ENCODE measurements at places on chromosomes 1 and 21.

- no peak for DNase-seq
Measured at GRCh38 chr1:89637496-89637895, 4.6 kb downstream of the LRRC8C start.

DNA sequence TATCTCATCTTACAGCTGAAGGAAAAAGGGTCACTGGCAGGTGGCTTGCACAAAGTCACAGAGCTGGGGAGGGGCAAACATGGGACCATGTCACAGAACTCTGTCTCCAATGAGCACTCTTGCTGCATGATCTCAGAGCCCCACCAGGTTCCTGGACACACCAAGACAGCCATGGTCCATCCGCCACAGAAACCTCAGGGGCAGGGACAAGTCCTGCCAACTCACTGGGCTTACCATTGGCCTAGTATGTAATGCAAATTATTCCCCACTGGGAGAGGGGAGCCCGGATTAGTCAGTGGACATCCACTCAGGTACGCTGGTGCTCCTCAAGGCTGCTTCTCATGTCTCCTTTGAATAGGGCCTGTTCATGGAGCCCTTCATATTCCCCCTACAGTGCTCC is 14.2 kb downstream of the S100A7A start:
- DNase-seq = no peak

- peak; percentile 63 for DNase-seq
Measured at GRCh38 chr1:236064674-236065508, at the start of gene NID1. Gene NID1 (minus strand): TSS chr1:236065090. CDS start chr1:236065079, 11 bp downstream.

DNA sequence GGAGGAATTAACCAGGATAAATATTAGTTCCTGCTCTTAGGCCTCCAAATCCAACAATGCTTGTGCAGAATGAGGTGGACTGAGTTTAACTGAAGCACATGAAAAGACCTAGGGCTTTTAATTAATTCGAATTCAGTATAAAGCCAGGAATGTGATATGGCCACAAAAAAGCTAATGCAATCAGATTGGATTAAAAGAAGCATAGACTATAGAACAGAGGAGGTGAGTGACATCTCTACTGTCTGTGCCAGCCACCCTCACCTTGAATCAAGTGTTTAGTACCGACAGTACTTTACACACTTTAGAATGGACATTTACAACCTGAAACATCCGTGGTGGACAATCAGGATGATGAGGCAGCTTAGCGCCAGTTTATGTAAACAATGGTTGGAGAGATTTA is 62.1 kb downstream of the CNIH3 start:
- DNase-seq = no peak

DNA sequence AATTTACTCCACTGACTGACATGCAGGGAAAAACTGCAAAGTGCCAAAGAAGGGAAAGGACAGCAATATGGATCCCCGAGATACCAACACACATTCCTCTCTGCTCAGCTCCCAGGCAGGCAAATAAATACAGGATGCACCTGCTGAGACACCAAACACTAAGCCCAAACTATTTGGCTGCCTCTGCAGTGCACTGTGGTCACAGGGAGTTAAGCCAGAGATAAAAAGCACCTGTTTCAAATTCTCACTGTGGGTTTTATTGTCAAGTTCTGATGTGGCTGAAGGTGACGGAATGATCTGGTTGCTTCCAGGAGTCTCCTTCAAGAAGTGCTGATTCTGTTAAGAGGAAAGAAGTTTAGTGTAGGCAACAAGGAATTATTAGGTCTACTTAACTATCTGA is 17.7 kb downstream of the TEX38 start:
- no peak for DNase-seq

DNA sequence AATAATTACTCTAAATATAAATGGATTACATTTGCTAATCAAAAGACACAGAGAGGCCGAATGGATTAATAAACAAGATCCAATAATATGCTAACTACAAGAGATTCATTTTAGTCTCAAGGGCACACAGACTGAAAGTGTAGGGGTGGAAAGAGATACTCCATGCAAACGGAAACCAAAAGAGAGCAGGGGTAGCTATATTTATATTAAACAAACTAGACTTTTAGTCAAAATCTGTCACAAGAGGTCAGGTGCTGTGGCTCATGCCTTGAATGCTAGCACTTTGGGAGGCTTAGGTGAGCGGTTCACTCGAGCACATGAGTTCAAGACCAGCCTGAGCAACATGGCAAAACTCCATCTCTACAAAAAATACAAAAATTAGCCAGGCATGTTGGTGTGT is 33.6 kb upstream of the DISP1 start:
- DNase-seq = no peak

- peak; percentile 93 for DNase-seq
Measured at GRCh38 chr1:213987422-213987926, 299 bp upstream of the PROX1 start.

DNA sequence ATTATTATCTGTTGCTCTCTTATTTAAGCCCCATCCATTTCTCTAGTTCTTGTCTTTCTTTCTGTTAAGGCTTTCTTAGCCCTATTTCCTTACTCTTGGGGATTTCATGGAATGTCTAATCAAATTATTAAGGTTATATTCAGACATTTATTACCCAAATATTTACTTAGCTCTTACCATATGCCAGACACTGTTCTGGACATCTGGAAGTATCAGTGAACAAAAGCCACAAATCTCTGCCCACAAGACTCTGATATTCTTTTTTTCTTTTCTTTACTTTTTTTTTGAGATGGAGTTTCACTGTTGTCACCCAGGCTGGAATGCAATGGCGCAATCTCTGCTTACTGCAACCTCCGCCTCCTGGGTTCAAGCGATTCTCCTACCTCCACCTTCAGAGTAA is 74.3 kb upstream of the NBL1 start:
- no peak for DNase-seq

GRCh38 chr1:21126324-21126723 is 50.4 kb downstream of the EIF4G3 start:
- DNase-seq = no peak

DNA sequence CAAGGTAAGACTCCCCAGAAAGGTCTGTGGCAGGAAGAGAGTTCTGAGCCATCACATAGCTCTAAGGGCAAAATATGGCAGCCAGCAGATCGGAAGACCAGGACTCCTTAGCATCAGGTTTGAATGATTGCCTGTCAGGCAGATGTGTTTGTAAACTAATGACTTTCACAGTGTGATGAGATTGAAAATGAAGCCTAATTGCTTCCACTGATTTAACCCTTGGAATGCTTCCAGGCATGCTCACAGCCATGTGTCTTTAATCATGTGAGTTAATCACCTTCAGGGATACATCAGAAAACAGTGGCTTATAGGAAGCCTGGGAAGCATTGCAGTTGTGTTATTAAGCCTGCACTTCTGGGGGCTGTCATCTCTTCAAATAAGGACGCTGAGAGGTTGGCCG is 82.8 kb downstream of the LRRC53 start:
- DNase-seq = no peak

DNA sequence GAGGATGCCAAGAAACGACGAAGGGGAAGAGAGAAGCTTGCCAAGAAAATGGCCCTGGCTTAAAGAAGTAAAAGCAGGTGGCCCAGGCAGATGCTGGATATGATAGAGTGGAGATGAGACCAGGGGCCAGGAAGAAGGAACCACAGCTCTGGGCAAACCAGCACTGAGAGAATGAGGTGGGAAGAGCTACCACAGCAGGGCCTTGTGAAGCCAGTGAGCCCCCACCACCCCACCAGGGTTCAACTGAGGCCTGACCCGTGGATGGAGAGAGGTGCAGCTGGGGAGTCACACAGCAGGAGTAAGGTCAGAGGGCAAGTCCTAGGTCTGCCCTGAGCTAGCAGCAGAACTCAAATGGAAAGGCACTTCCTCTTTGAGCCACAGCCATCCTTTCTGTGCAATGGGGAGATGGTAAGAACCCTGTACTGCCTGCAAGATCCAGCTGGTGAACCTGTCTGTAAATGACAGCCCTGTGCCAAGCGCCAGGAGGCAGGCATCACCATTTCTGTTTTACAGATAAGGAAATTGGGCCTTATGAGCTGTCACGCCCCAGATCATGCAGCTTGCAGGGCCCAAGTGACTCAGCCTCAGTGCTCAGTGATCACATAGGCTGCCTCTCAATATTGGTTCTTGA is 8.5 kb downstream of the SH3BGRL3 start:
- no peak for DNase-seq

DNA sequence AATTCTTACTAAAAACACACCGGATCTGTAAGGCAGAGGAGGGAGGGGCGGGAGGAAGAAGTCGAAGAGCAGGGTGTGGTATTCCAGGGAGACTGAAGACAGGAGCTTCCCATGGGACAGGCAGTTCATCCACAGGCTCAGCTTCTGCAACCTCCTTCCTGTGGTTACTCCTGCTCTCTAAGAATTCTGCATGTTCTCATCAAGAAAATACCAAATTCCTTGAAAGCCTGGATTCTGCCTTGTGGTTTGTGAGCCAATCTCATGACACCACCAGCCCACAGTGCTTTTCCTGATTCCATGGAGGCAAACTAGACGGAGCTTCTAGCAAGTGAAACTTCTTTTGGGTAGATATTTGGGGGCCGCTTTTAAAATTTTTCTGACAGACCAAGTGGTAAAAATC is 1.1 kb upstream of the ST6GALNAC3 start:
- DNase-seq = peak; percentile 22

DNA sequence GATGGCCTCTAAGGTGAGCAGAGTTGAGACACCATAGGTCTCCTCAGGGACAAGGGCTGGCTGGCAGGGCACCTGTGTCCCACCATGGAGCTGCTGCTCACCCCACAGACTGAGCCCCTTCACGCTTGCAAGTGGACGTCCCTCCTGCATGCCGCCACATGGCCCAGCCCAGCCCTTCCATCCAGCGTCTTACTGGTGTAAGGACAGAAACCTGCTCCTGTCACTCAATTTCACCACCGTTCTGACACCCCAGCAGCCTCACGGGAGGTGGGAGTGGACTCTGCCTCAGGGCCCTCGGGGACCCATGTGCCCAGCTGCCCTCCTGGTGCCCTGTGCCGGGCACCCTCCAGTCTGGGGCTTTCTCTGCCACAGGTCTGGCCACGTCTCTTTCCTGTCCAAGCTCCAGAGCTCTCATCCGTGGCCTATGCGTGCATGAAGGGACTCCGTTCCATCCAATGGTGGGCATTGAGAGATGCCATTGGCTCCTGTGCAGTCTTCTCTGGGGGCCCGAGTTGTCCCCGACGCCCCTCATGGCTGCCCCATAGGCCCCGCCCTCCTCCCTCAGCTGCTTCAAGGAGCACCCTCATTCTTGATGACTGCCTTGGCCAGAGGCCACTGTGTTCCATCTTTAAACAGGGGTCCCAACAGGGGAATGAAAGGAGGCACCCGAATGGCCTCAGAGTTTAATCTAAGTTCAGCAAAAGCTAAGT is 42.6 kb upstream of the COL6A1 start:
- no peak for DNase-seq

DNA sequence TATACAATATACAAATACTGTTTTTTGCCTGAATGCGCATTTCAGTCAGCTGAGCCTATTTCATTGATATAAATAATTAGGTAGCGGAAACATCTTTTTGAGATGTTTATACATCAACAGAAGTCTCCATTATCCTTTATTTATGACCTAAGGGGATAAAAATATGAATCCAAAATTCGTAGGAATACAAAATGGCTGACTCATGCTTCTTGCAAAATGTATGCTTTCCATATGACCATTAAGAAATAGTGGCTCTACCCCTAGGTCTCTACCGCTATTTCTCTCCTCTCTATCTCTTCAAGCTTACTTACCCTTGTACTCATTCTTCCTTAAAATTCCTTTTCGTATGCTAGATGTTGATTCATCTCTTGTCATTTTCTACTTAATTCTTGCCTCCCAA is 338.4 kb upstream of the TMPRSS15 start:
- no peak for DNase-seq

GRCh38 chr1:63101336-63101735 is 221.0 kb upstream of the FOXD3 start:
- DNase-seq = no peak
